Stimulated activated CD8-positive, alpha-beta memory T cell treated with anti-CD3 and anti-CD28 coated beads, Interleukin-15, amount 100 ng/mL, for 48 hours (primary cell): ENCODE measurements at places on chromosomes 1 and 21.

- no peak for DNase-seq
These were observed 175.7 kb downstream of the HHIPL2 start for GRCh38 chr1:222372221-222372620.

DNA sequence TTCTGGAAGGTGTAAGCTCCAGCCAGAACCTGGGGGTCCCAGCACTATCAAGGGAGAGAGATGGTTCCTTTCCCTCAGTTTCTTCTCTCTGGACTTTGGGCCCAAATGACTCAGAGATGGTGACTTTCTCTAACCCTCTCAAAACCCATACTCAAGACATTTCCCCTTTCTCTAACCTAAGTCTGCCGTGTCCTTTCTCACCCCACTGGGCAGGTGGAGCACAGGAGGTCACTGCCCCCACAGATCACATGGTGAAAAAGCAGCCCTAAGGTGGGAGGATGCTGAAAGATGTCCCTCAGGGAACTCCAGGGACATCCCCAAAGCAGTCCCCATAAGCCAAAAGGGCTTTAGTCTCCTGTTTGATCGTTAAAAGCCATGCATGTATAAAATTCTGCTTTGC lies 173.7 kb downstream of the HIVEP3 start:
- DNase-seq: no peak

DNA sequence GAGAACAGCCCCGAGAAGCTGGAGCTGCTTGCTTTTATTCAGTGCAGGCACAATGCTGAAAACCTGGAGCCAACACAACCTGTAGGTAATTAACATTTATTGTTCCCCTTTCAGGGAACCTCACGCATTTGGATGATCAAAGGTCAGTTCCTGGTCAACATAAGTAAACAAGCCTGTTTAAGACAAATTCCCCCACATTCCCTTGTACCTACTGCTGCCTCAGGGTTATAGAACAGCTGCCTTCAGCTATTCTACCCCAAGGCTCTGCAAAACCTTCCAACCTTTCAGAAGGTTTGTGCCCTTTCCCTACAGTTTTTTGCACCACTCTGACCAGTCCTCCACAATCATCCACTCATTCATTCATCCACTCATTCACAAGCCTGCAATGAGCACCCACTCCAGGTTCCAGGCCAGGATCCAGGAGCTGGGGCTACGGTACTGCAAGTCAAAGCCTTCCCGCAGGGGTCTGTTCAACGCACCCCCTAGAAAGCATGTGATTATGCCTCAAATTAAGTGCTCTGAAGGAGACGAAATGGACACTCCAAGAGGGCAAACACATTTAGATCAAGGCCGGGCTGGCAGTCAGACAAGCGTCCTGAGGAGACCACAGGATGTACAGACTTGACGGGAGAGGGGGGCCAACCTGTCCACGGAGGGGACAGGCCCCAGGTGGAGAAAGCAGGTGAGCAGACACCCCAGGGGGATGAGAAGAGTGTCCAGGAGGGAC lies 683.9 kb downstream of the MATN1 start:
- no peak for DNase-seq

DNA sequence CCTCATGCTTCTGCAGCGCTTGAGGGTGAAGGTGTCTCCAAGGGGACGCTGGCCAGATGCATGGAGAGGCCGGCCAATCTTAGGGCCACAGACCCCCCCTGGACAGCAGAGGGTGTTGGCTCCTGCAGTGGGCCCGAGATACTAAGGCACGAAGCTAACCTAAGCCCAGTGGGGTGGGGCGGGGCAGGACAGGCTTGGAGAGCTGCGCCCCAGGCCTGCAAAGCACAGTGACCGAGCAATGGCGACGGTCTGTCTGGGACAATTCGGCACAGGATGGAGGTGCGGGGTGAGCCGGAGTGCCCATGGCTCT lies 1.3 kb downstream of the FNDC10 start:
- no peak for DNase-seq

GRCh38 chr1:189859385-189859977 lies 618.2 kb downstream of the BRINP3 start:
- DNase-seq: no peak

GRCh38 chr1:213324859-213325258 lies 273.8 kb downstream of the RPS6KC1 start:
- no peak for DNase-seq

GRCh38 chr1:89957107-89957506 lies 37.8 kb upstream of the ZNF326 start:
- DNase-seq: no peak

GRCh38 chr1:48552420-48552819 lies 80.4 kb upstream of the SPATA6 start:
- no peak for DNase-seq
